ENCODE measurements at places on chromosomes 1 and 21. TPM values are rescaled to one million over a fixed set of nuclear protein-coding genes. Genes with fewer than 3 reads are reported as not detected.
A peak's percentile ranks its signal among the peaks of the same experiment; 100 is the strongest.

DNA sequence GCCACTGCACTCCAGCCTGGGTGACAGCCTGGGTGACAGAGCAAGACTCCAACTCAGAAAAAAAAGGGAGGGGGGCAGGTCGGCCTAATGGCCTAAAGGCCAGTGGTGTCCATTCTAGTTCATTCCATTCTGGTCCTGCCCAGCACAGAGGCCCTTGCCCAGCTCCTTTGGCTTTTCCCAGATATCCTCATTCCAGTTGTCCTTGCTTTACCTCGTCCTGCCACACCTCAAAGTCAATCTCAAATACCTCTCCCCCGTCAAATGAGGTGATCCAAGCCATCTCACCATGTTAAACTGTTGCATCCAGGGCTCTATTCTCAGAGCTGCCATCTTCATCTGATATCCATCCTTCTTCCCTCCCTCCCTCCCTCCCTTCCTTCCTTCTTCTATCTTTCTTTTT lies 19.9 kb upstream of the PIK3CD start:
- no peak for DNase-seq

DNA sequence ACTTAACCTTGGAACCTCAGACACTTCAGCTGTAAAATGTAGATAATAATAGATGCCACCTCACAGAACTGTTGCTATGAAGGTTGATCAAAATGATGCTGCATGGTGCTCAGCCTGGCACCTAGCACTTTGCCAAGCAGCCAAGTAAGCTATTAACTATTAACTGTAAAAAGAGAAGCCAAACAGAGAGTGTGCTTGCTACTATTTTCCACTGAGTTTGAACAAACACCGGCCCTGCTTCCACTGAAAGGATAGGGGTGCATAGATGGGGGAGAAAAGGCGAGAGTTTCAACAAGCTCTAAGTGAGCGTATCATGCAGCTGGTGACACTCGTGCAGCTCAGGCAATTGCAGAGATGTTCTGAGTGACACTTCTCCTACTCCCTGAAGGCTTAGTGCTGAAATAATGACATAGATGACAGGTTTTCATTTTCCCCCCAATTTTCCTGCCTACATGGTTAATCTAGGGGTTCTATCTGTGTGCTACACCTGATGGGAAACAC lies 78.2 kb downstream of the GPR88 start:
- DNase-seq: no peak

DNA sequence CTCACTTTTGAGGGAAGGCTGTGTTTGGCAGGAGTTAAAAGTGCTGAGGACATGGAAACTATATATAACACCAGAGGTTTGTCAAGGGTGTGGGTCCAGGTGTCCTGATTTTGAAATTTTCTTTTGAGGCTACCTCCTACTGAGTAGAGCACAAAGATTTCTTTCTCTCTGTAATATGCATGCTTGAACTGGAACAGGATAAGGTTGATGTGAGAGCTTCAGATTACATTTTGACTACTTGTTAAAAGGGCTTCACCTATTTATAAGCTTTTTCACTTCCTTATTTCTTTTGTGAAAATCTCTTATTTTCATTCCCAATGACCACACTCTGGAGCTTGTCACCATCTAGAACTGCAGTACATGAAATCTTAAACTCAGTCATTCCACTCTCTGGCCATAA lies 59.8 kb upstream of the PLA2G4A start:
- no peak for DNase-seq

DNA sequence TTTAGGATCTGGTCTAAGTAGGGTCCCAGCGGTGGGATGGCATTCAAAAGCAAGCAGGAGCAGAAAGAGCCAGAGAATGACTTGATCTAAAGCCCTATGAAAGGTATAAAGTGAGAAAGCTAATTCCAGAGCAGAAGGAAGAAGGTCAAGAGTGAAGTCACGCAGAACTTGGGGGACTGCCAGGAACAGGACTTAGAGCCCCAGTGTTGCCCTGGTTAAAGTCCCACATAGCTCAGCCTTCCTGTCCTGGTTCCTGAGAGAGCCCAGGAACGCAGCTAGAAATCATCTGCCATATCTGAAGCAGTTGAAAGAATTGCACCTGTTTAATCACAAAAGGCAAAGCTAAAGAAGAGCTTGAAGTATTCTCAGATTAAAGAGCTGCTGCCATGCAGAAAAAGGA lies 160.6 kb upstream of the ATP1B1 start:
- no peak for DNase-seq

GRCh38 chr1:205045146-205045545 lies 2.1 kb downstream of the CNTN2 start:
- no peak for DNase-seq

- DNase-seq: peak; percentile 40
Measured at GRCh38 chr1:97186381-97186780, 464.8 kb downstream of the PTBP2 start.

DNA sequence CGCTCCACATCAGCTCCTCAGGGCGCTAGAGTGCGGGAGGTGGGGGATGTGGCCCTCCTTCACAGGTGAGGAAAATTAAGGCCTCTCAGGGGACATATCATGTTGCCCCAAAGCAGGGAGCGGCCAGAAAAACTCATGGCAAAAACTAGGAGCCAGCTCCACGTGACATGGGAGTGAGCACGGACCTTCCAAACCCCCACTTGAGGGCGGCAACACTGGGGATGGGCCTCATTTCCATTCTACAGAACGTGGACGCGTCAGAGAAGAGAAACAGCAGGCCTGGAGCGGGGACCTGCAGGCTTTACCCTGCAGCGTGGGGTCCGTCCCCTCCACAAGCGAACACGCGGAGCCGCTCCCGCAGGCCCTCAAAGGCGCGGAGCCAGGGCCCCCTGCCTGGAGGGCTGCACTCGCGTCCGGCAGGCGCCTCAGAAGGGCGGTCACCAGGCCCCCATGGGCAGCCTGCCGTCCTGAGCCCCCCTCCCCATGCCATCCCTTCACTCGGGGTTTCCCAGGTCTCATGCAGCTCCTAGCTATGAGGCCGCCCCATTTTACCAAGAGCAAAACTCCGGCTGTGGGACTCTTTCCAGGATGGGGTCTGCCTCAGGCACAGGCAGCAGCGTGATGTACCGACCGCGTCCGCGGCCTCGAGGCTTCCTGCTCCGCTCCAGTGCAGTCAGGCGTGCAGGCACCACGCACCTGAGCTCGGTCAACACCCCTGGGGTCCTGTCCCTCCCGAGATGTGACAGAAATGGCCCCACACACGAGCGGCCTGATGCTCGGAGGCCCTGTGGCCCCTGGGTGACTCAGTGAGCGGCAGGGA lies 5.5 kb downstream of the CFAP410 start:
- no peak for DNase-seq

DNA sequence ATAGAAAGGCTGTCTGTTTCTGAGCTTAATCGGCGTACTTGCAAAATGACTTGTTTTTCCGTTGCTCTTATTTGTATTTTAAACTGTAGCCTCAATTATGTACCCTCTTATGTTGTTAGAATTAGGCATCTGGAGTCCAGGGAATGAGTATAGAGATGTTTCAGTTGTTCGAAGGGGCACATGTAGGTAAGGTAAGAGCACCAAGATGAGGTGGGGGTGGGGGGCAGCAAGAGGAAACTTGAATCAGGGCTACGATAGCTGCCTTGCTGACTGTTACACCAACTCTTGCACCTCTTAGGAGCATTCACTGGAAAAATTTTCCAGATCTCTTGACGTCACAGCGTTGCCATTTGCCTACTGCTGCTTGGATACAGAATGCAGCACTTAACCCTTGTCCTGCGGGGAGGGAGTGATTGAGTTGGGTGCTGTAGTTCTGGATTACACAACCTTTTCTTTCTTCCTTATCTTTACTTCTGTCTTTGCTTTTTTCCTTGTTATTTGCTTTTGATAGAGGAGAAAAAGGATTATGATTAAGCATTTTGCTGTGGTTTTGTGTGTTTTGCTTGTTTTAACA lies 3.2 kb downstream of the ATP1B1 start:
- peak; percentile 71 for DNase-seq

DNA sequence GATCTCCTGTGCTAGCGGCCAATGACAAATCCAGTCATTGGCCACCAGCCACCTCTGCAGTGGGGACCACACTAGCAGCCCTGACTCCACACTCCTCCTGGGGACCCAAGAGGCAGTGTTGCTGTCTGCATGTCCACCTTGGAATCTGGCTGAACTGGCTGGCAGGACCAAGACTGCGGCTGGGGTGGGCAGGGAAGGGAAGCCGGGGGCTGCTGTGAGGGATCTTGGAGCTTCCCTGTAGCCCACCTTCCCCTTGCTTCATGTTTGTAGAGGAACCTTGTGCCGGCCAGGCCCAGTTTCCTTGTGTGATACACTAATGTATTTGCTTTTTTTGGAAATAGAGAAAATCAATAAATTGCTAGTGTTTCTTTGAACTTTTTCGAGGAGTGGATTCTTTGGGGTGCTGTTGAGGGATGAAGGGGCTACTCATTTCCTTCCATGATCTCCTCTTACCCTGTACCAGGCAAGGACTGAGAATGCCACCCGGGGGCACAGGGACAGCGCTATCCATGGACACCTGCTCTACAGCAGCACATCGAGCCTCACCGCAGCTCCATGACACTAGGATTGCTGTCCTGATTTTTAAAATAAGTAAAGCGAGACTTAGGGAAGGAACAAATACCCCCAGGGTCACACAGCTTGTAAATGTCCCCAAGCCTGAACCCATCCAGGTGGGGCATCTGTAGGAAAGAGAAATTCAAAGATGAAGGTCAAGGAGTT lies 44.7 kb downstream of the TNNT2 start:
- DNase-seq: no peak

- no peak for DNase-seq
Measured at GRCh38 chr21:38861056-38861455, 55.3 kb downstream of the ETS2 start.

DNA sequence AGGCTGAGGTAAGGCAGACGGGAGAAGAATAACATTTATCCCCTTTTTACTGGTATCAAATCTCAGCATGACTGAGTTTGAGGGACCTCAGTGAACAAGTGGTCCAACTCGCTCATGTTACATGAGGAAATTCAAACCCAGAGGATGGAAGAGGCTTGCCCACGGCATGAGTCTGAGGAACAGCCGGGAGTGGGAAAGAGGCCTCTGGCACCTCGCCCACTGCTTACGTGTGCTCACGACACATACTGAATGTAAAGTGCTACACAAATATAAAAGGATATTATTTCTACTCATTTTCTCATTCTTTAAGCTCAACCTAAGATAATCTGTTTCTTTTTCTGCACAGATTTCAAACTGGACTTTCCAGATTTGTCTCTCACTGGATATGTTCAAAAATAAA lies 14.7 kb downstream of the BEND5 start:
- peak; percentile 9 for DNase-seq

DNA sequence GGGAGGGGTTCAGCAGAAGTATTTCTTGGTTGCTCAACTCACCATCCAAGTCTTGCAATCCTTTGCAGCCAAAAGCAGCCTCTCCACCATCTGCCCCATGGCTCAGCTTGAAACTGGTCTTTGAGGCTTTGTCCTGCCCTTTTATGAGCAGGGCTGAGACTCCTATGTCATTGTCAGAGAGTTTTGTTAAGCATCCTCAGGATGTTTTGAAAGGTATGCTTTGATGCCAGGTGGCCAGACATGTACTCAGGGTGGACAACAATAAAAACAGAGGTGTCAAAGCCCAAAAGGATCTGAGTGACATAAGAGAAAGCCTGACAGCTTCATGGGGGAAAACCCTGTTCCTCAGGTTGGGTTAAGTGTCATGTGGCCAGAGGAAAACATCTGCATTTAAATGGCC lies 310.5 kb downstream of the PRDM2 start:
- DNase-seq: no peak

GRCh38 chr1:157304271-157304670 lies 166.1 kb upstream of the ETV3 start:
- DNase-seq: no peak

DNA sequence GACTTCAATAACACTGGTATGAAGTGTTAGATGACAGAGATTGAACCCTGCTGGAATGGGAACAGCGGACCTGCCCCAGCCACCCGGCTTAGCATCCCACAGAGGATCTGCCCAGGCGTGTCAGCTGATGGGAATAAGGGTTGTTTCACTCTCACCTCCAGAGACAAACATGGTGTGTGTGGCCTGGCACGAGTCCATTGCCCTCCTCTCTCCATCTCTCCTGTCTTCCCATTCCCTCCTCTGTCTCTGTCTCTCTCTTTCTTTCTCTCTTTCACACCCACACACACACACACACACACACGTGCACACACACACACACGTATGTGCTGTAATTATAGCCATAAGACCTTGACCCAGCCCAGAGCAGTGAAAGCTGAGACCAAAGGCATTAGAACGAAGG lies 200.2 kb downstream of the HIVEP3 start:
- no peak for DNase-seq

- DNase-seq: peak; percentile 100
Measured at GRCh38 chr1:30732277-30732996, 9.1 kb upstream of the MATN1 start.

DNA sequence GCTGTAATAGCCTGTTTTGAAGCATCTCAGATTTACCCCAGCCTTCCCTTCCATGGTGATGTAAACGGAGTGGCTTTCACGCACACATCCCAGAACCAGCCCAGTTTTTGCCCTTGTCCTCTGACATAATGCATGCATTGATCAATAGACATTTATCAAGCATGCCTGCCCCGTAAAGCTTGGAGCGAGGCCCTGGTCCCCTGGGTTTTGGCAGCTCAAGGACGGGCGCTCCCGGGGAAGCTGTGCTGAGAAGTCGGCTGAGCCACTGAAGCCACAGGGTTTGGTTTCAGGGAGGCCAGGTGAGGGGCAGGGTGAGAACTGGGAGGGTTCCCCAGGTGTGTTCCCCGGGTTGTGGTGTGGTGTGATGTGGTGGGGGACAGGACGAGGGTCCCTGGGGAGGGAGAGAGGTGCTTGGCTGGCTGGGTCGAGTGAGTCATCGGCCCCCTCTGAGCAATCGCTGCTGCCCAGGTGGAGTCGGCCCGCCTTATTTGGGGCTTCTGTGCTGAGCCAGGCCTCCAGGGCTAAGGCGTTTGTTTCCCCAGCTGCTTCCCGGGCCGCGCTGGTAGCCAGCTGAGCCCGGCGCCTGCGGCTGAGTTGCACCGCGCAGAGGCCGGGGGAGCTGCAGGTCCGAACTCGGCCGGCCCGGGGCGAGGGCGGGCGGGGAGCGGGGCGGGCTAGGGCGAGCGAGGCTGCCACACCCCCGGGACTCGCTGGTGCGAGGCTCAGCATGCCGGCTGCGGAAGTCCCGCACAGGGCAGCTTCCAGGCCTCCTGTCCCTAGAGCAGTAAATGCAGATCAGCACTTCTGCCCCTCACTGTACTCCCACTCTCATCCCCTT lies 23.6 kb downstream of the ATP2B4 start:
- peak; percentile 83 for DNase-seq

DNA sequence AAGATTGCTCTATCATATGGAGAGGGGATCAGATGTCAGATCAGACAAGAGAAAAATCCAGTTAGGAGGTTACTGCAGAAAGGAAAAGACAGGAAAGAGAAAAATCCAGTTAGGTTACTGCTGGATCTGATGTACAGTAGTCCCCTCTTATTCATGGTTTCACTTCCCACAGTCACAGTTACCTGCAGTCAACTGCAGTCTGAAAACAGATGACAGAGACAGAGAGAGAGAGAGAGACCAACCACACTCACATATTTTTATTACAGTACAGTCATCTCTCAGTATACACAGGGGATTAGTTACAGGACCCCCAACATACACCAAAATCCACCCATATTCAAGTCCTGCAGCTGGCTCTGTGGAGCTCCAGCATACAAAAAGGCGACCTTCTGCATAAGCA lies 29.3 kb downstream of the NUP133 start:
- no peak for DNase-seq

The AMY2A gene
- total RNA-seq: not detected

The MTF2 gene
- total RNA-seq: 19.5 TPM

The SLC30A2 gene
- total RNA-seq: not detected

The BARHL2 gene
- total RNA-seq: not detected

The GJB3 gene
- total RNA-seq: not detected

The COL16A1 gene
- 6.9 TPM for total RNA-seq

The ARHGEF16 gene
- total RNA-seq: not detected

The TNFRSF14 gene
- total RNA-seq: 26.8 TPM

The OR2L3 gene
- total RNA-seq: not detected

The AK4 gene
- 59.9 TPM for total RNA-seq
